ENCODE measurements at places on chromosomes 13 and 19.

DNA sequence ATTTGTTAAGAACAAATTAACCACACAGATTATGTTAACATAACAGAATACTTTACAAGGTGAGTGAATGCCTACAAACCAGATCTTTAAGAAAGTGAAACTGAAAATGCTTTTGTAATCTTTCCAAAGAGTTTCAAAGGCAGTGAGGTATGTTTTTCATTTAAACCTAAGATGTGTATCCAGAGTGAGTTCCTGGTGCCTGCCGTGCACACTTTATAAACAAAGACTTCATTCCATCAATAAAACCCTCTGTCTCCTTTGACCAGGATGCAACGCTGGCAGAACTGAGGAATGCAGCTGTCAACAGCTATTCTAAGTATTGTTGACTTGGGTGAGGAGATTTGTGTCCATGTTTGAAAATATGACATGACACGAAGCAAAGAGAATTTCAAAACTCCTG is 344.6 kb downstream of the DNAJC15 start:
- DNase-seq, result no peak

DNA sequence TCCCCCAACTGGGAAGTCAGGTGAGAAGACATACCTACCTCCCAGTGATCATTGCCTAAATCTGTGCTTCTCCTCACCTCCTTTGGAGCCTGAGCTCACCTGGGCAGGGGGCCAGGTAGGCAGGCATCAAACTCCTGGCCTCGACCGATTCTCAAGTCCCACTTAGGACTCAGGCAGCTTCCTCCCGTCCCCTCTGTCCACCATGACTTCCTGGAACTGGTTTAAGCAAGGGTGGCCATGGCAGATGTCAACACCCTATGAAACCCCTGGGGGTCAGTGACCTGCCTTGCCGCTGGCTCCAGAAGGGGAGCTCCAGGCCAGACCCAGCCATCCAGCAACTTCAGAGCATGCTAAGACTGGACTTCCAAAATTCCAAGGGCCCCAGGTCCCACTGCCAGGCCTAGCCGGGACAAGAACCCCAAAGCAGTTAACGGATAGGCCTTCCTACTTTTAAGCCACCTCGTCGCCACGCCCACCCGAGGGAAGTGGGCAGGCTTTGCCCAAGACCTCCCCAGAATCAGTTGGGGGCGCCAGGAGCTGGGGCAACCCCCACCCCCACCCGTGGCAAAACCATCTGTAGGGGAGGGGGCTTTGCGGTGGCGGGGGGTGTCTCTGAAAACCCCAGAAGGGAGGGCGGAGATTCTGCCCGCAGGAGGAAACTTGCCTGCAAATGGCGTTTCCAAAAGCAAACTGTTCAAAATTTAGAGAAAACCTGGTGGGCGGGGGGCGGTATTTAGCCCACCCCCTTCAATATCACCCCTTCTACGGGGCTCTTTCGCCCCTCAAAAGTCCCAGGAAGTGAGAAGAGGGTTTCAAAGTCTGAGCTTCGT is 657 bp downstream of the PLIN3 start:
- peak; percentile 41 for DNase-seq

DNA sequence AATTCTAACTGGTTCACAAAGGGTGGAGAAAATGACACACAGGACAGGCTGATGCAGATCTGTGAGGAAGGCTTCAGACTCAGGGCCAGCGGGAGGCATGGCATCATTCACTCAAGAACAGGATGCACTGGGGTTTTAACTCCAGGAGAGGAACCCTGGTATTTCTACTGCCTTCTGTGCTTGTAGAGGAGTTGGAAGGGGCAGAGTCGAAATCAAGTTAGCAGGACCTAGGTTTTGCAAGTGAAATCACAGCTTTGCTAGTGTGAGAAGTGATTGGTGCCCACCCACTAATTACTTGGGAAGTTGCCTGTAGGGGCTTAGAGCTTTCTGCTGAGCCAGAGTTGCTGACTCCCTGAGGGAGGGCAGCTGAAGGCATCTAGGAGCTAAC is 92.7 kb downstream of the AKAP11 start:
- DNase-seq, result no peak

- DNase-seq, result peak; percentile 92
These were observed 41.2 kb upstream of the KLF2 start for GRCh38 chr19:16283210-16284061.

GRCh38 chr13:42720113-42720857 is 61.1 kb upstream of the FAM216B start:
- peak; percentile 23 for DNase-seq

DNA sequence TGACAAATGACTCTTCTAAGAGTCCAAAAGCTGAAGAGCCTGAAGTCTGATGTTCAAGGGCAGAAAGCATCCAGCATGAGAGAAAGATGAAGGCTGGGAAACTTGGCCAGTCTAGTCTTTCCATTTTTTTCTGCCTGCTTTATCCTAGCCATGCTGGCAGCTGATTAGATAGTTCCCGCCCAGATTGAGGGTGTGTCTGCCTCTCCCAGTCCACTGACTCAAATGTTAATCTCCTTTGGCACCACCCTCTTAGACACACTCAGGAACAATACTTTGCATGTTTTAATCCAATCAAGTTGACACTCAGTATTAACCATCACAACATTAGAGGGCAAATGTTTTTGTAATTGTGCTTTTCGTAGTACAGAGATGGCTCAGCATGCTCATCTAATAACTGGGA is 267.5 kb upstream of the KLHL1 start:
- no peak for DNase-seq

Measured in activated naive CD4-positive, alpha-beta T cell treated with anti-CD3 and anti-CD28 coated beads for 36 hours (primary cell).